ENCODE measurements at places on chromosomes 7 and 10.

DNA sequence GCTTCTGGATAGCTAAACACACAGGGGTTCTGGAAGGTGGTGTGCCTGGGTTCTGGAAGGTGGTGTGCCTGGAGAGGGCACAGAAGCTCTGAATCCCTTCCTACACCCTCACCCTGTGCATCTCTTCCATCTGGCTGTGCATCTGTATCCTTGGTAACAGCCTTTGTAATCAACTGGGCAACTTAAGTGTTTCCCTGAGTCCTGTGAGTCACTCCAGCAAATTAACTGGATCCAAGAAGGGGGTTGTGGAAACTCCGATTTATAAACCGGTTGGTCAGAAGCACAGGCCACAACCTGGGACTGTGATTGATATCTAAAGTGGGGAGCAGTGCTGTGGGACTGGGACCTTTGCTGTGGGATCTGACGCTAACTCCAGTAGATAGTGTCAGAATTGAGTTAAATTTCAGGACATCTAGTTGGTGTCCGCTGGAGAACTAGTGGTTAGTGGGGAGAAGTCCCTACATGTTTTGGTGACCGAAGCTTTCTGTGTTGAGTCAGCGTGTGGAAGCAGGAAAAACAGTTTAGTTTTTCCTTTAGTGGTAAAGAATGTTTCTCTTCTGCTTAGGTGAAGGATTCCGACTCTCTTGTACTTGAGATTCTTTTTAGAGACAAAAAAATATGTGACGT lies 228.1 kb downstream of the BMPER start:
- no peaks in the 10 kb centered on the region for H3K36me3 ChIP-seq
- H3K4me3 ChIP-seq, result no peak overlapping the region
- H3K4me1 ChIP-seq, result no peaks in the 10 kb centered on the region
- no peak for DNase-seq
- H3K27ac ChIP-seq, result no peak overlapping the region
- H3K27me3 ChIP-seq, result no peaks in the 10 kb centered on the region

DNA sequence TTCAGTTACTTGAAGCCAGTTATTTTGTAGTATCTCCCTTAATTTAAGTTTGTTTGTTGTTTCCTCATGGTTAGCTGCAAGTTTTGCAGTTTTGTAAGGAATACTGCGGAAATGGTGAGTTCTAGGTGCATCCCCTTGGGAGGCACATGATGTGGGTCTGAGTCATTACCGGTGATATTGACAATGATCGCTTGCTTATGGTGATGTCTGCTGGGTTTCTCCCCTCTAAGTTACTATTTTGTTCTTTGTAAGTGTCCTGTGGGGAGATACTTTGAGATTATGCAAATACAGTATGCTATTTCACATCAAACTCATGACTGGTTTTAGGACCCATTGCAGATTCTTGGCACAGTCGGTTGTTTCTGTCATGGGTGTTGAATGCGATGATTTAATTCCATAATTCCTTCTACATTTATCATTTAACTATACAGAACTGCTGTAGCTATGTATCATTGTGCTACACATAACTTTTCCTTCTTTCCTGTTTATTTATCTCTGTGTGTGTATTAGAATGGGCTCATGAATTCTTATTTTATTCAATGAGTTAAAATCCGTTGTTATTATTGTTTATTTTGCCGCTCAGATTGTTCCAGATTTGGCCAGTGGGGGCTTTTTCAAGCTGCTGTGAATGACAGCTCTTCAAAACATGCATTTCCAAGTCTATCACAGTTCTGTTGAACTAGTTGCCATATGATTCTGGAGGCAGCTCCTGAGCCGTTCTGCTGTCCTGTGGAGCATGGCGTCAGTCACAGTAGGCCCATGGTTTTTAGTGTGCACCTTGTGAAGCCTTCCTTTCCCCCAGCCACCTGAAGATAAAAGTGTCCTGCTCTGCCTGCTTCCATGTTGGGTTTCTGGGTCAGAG lies 18.4 kb downstream of the TSPAN14 start:
- H3K4me3 ChIP-seq, result no peak overlapping the region
- no peaks in the 10 kb centered on the region for H3K36me3 ChIP-seq
- peak; percentile 21 for DNase-seq
- H3K27me3 ChIP-seq, result no peaks in the 10 kb centered on the region
- no peak overlapping the region for H3K27ac ChIP-seq
- H3K4me1 ChIP-seq, result no peaks in the 10 kb centered on the region

GRCh38 chr7:30728591-30729100 lies 23.3 kb upstream of the INMT start:
- H3K27ac ChIP-seq, result no peak overlapping the region
- no peak for DNase-seq
- H3K4me3 ChIP-seq, result no peak overlapping the region
- H3K27me3 ChIP-seq, result no peaks in the 10 kb centered on the region

DNA sequence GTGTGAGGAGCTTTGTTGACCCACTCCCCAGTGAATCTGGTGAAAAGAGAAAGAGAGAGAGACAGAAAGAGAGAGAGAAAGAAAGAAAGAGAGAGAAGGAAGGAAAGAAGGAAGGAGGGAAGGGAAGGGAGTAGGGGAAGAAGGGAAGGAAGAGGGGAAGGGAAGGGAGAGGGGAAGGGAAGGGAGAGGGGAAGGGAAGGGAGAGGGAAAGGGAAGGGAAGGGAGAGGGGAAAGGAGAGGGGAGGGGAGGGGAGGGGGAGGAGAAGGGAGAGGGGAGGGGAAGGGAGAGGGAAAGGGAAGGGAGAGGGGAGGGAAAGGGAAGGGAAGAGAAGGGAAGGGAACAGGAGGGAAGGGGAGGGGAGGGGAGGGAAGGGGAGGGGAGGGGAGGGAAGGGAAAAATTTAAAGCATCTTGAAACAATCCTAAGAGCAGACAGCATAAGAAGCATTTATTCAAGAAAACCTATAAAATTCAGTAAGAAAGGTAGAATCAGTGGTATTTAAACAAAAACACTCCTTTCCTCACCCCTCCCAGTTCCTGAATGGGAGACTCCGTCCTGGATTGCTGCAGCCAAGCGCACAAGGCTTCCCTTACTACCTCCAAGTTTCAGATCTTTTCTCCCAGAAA lies 846.2 kb upstream of the POM121L12 start:
- no peaks in the 10 kb centered on the region for H3K36me3 ChIP-seq
- H3K27me3 ChIP-seq, result no peaks in the 10 kb centered on the region
- H3K27ac ChIP-seq, result no peak overlapping the region
- H3K4me3 ChIP-seq, result no peak overlapping the region
- H3K4me1 ChIP-seq, result no peaks in the 10 kb centered on the region

- no peak overlapping the region for H3K4me3 ChIP-seq
- DNase-seq, result peak; percentile 53
- peaks cover 1% of the 10 kb centered on the region for H3K4me1 ChIP-seq
- H3K27me3 ChIP-seq, result no peaks in the 10 kb centered on the region
- H3K36me3 ChIP-seq, result peaks cover 13% of the 10 kb centered on the region
These were observed 21.0 kb downstream of the IL15RA start for GRCh38 chr10:5956146-5956936.
